DMS 273 treated with DMSO at 0.1 percent for 48 hours (cell line): ENCODE measurements at places on chromosomes 1 and 21.

- no peak for DNase-seq
Observed at GRCh38 chr1:199279067-199279466, 640.2 kb downstream of the PTPRC start.

- DNase-seq = no peak
Observed at GRCh38 chr1:75079538-75080290, 54.5 kb upstream of the LHX8 start.

DNA sequence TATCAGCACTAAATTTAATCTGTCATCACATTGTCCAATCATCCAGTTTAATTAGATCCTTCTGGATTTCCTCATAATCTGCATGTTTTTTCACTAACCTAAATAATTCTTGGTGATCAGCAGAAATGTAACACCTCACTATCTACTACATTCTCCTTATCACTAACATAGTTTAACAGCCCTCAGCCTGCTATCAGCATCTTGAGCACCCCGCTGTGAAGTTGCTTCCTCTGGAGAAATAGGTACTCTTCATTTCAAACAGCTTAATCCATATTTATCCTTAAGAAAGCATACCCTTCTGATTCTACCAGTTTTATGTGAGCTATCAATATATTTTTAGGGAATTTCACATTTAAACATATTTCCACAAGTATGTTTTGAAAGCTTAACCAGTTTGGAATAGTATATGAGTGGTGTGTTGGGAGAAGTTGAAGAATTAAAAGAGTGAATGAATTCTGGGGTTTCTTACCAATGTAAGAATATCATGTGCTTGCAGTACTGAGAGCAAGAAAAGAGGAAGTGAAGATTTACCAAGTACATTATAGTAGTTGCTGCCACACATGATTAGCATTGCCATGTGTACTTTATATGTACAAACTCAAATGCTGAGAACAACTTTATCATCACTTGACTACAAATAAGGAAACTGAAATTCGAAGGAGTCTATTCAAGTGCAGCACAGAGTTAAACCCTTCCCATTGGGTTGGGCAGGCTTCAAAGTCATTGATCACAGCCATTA, 771.1 kb upstream of the ADGRL4 start:
- DNase-seq = no peak

GRCh38 chr21:32282992-32283391, 4.1 kb upstream of the MIS18A start:
- no peak for DNase-seq

- DNase-seq = no peak
Observed at GRCh38 chr1:3459051-3459908, 4.8 kb downstream of the ARHGEF16 start.

GRCh38 chr1:20322081-20322824, 31.6 kb downstream of the VWA5B1 start:
- no peak for DNase-seq

DNA sequence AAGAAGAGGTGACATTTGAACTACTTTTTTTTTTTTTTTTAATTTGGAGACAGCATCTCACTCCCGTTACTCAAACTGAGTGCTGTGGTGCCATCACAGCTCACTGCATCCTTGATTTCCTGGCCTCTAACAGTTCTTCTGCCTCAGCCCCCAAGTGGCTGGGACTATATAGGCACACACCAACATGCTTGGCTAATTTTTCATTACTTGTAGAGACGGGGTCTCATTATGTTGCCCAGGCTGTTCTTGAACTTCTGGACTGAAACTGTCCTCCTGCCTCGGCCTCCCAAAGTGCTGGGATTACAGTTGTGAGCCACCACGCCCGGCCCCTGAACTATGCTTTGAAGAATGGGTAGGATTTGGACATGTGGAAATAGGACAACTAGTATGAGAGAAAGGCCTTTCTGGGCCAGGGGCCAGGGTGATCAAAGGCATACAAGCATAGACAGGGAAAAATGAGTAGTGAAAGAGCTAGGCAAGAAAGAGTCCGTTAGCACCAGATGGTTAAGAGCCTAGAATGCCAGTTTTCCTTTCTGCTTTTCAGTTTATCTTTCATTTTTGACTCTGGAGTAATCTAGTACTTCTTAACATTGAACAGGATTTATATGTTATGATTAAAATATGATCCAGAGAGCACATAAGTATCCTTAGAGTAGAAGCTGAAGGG, 6.3 kb downstream of the RABGAP1L start:
- peak; percentile 92 for DNase-seq

- DNase-seq = peak; percentile 15
Observed at GRCh38 chr21:33196941-33197374, 32.8 kb upstream of the IFNAR2 start.

GRCh38 chr21:24183077-24183476, 1424.2 kb downstream of the MRPL39 start:
- no peak for DNase-seq

GRCh38 chr1:178161516-178161915, 67.6 kb downstream of the RASAL2 start:
- DNase-seq = no peak

GRCh38 chr1:206035027-206035426, 11.3 kb upstream of the CTSE start:
- no peak for DNase-seq

GRCh38 chr1:200161801-200162200, 134.3 kb downstream of the NR5A2 start:
- DNase-seq = no peak

DNA sequence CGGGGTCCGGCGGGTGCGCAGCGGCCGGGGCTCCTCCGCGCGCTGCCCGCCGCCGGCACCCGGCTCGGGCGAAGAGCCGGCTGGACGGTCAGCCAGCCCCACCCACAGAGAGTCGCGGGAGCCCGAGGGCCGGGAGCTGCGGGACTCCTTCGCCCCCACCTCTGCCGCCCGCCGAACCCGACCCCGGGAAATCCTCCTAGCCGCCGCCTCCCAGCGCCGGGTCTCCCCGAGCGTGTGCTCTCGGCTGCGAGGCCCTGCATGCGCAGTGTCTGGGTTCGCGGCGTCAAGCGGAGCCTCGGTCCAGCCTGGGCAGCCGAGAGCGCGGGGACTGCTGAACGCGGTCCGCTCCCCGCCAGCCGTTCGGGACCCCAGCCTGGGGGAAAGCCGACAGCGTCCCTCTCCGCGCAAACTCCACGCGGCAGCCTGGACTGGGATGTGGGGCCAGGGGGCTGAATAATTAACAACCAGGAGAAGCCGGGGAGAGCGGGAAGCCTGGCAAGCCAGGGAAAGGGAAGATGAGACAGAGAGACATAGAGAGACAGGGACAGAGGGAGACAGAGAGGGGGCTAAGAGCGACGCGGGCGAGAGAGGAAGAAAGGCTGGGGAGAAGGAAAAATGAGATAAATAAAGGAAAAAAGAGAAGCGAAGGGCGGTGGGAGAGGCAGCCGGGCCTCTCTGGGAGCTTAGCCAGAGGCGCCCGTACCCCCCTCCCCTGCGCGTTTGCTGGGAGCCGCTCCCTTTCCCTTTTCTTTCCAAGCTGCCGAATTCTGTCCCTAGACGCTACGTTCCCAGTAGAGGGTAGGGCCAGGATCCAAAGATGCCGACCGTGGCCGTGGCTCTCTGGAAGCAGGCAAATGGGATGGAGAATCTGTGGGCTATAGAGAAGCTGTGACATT, 64.2 kb downstream of the MEF2D start:
- DNase-seq = no peak

DNA sequence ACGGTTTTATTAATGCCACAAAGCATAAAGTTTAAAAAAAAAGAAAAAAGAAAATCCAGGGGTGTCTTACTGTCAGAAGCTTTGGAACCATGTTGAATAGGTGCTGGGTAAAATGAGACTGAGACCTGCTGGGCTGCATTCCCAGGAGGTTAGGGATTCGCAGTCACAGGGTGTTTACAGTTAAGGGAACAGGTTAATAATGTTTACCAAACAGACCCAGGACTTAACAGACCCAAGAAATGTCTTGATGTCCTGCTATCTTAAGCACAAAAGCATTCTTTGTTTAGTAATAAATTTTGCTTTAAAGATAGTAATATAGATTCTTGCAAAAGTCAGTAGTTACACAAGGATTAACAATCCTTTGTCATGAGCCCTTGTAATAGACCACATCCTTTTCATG, 54.7 kb downstream of the OLFML3 start:
- DNase-seq = no peak

GRCh38 chr1:187477103-187477502, 648.4 kb downstream of the PLA2G4A start:
- DNase-seq = no peak

GRCh38 chr1:67648582-67649326, 36.2 kb upstream of the GADD45A start:
- no peak for DNase-seq

GRCh38 chr1:21396516-21396915, 43.4 kb upstream of the NBPF3 start:
- DNase-seq = no peak

DNA sequence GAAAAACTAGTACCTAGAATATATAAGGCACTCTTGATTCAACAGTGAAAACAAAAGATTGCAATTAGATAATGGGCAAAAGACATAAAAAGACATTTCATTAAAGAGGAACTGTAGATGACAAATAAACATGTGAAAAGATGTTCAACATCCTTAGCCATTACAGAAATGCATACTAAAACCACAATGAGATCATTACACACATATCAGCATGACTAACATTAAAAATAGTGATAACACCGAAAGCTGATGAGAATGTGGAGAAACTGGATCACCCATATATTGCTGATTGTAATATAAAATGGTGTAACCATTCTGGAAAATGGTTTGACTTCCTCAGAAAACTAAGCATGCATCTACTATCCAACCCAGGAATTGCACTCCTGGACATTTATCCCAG, 340.3 kb downstream of the SEC16B start:
- DNase-seq = no peak

- DNase-seq = no peak
Observed at GRCh38 chr1:197200272-197200899, 53.9 kb upstream of the ASPM start.

GRCh38 chr1:28170001-28170596, 6.4 kb downstream of the PTAFR start:
- DNase-seq = no peak

GRCh38 chr21:45537111-45537745, 5.0 kb downstream of the SLC19A1 start:
- DNase-seq = no peak

- no peak for DNase-seq
Observed at GRCh38 chr1:46582972-46583371, 21.1 kb downstream of the MKNK1 start.

DNA sequence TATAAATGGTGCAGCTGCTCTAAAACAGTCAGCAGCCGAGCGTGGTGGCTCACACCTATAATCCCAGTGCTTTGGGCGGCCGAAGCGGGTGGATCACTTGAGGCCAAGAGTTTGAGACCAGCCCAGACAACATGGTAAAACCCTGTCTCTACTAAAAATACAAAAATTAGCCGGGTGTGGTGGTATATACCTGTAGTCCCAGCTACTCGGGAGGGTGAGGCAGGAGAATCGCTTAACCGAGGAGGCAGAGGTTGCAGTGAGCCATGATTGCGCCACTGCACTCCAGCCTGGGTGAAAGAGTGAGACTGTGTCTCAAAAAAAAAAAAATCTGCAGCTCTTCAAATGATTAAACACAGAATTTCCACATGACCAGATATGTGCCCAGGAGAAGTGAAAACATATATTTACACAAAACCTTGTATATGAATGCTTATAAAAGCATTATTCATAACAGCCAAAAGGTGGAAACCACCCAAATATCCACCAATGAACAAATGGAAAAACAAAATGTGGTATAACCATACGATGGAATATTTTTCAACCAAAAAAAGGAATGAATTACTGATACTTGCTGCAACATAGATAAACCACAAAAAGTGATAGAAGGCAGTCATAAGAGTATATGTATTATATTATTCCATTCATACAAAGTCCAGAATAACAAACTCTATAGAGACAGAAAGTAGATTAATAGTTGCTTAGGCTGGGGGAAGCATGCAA, 14.1 kb downstream of the EPS15 start:
- no peak for DNase-seq

DNA sequence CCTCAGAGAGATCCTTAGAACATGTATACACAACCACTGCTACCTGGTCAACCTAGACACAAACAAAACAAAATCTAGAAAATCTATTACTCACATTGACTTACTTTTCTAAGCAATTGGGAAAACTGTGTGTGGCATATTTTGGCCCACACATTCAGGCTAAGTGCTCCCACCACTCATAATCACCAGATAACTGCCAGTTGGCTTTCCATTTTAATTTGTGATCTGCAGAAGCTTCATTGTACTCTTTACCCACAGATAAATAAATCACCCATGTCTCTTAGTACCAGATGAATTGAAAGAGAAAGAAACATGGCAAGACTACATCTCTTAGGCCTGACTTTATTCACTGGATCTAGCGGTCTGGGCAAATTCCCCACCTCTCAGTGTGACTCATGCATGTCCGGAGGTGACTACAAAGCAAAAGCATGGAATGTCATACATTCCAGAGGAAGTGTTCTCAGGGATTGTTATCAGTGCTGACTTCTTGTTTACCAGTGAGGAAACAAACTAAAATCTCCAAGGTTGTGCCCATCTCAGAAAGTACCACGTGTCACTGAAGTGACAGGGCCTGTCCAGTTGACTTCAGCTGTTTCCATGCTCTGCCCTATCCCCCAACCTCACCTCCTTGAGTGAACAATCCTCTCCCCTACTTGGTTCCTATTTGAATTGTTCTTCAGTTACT, 52.4 kb upstream of the BCL10 start:
- no peak for DNase-seq

GRCh38 chr1:226749467-226749866, 10.4 kb upstream of the ITPKB start:
- DNase-seq = no peak

DNA sequence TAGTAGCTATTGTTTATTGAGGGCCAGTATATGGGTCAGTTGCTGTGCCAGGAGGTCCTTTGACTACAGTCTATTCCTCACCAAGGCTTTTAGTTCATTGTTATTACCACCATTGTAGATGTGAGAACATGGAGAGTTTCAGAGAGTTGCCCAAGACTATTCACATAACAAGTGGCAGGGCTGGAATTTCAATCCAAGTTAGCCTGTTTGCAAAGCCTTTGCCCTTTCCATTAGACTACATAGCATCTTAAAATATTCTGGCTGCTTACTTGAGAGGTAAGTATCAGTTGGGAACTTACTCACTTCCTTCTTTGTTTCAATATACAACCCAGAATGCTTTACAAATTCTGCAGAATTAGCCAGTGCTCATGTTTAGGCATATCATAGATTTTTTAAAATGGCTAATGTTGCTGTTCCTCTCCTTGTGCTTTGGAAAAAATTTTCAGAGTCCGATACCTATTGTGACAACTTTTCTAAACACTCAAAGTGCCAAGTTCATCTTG, 141.2 kb downstream of the FGGY start:
- no peak for DNase-seq

DNA sequence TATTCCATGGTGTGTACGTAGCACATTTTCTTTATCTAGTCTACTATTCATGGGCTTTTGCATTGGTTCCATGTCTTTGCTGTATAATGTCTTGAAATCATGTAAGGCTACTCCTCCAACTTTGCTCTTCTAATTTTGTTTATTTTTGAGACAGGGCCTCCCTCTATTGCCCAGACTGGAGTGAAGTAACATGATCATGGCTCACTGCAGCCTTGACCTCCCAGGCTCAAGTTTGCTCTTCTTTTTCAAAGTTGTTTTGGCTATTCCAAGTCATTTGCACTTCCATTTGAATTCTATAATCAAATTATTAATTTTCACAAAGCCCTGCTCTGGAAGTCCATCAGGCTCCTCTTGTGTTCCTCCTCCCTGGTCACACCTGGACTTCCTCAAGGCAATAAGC, 90.2 kb upstream of the SGIP1 start:
- DNase-seq = no peak
